ENCODE measurements at places on chromosomes 13 and 19.

GRCh38 chr19:44356383-44357111, at the start of gene ZNF112:
TSS of gene ZNF112 (minus strand) at chr19:44356680. CDS start at chr19:44340539, 16,141 bp downstream.
- no peak for DNase-seq

- DNase-seq = no peak
Observed at GRCh38 chr13:76438050-76438449, 448.2 kb downstream of the KCTD12 start.

DNA sequence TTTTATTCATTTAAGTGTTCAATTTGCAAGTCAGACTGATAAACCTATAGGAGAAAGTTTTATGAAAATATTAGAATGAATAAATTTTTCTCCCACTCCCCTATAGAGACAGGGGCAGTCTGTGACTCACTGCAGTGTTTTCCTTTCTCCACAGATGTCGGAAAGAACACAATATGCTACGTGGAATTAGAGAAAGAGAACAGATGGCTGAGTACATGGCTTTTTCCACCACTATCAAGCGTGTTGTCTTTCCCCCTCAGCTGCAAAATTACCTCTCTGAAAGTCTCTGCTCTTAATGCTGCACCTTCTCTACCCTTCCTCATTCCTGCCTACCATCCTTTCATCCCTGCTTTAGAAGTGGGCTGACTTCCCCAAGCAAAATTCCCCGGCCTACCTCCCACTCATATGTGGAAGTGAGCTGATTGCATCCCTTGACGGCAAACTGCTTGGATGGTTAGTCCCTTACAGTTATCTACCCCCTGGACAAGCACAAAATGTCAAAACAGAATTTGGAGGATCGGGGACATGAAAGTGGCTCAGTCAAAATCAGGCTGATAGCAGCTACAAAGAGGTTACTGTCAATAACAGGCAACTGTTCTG, 30.0 kb downstream of the FLT1 start:
- DNase-seq = no peak

GRCh38 chr13:50905256-50905655, 4.3 kb upstream of the RNASEH2B start:
- no peak for DNase-seq

DNA sequence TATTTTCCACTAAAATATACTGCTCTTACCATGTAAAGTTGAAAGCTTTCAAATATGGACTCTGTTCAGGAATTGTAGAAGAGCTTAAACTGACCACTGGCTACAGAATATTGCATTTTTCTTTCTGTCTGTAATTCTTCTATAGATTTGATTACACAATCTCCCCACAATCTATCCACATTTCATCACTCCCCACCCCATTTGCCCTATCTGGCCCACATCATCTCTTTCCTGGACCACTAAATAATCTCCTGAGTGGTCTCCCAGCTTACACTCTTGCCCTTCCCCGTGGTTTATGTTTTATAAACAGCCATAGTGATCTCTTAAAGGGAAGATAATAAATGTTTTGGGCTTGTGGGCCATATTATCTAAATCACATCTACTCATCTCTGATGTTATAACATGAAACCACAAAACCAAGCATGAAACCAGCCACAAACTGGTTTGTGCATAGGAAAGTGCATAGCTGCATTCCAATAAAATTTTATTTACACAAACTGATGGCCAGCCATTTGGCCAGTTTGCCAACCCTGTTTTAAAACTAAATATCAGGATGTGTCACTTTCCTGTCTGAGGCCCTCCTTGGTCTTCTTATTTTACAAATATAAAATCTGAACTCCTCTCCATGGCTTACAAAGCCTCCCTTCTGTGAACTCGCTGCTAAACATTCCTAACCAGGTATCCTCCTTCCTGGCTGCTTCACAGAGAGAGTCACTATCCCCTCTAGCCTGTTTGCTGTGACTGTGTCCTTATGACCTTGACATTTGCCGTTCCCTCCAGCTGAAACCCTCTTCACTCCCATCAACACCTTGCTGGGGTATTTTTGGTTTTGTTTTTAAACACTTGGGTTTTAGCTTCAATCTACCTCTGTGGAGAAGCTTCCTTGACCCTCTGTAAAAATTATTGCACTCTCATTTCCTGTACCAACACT, 500.9 kb downstream of the GPC6 start:
- no peak for DNase-seq

- no peak for DNase-seq
Observed at GRCh38 chr19:50162988-50163387, at the start of gene IZUMO2. TSS of gene IZUMO2 (minus strand) at chr19:50163281. CDS start at chr19:50163194, 87 bp downstream.

DNA sequence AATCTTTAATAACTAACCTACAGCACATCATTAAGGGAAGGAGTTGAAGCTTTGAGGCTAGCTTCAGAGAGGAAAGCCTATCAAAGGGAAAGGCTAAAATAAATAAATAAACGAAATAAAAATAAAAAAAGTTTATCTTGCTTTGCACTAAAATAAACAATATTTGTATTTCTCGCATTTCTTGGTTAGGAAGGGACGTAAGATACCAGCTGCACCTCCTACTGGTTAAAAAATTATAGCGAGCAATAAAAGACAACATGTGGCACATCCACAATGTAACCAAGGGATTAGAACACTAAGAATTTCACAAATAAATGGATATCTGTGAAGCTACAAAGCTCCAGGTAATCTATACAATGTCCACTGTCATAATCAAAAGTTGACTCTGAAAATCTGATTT, 194.5 kb downstream of the DACH1 start:
- no peak for DNase-seq

DNA sequence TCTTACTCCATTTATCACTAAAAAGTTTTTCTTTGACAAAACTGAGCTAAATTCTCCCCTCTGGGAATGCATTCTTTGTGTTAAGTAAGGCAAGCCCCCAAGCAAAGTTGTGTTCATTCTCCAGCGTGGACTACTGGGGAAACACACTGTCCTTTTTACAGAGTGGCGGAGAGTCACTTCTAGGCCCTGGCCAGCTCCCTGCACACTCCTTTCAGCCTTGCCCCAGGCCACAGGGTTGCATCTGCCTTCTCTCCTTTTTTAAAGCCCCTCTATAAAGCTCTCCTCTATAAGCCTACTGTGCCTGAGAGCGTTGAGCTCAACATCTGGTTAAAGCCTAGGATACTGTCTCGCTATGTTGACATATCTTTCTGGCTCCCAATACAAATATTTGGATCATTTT, 803.4 kb downstream of the PCDH17 start:
- DNase-seq = no peak

DNA sequence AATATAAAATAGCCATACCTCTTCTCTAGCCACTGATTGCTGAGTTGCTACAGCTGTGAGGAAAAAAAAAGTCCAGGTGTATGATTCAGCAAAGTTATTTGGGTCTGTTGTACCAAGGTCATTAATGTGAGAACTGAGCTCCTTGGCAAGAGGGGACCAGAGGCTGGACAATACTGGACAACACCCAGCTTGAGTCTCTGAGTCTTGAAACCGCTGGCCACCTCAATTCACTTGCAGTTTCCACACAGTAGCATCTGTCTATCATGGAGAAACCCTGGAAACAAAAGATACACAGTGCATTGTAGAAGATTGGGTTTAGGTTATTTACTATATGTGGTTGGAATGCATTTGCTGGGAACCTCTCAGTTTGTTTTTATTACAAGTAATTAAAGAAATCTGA, 60.4 kb downstream of the WDFY2 start:
- DNase-seq = peak; percentile 60

DNA sequence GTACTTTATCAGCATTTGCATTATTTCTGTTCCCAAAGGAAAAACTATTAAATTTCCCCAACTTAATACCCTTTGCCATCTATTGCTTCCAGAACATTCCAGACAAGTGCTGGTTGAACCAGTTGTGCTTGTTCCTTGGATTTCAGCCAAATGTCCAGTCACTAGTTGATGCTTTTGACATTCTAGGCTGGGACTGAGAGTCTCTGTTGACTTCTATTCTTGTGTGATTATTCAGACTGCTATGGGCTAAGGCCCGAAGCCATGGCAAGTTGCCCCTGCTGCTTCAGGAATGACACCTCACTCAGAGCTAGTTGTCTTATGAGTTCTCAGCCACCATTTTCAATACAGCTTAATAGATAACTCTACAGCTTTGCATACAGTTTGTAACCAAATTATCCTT, 458.1 kb upstream of the ARGLU1 start:
- no peak for DNase-seq

DNA sequence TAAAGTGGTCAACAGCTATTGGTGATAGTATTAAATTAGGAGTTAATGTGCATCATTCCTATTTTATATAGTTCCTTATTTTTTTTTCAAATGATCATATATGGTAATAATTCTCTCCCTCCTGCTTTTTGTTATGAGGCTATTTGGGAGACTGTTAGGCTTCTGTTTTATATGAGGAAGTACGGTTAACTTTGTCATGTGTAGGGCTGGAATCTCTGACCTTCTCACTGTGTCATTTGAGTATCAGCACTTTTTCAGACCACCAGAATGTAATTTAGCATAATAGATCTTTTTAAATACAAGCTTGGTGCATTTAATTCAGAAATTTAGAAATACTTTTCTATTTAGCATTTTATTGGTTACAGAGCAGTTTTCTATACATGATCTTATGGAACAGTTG, 7.7 kb downstream of the DGKH start:
- no peak for DNase-seq

DNA sequence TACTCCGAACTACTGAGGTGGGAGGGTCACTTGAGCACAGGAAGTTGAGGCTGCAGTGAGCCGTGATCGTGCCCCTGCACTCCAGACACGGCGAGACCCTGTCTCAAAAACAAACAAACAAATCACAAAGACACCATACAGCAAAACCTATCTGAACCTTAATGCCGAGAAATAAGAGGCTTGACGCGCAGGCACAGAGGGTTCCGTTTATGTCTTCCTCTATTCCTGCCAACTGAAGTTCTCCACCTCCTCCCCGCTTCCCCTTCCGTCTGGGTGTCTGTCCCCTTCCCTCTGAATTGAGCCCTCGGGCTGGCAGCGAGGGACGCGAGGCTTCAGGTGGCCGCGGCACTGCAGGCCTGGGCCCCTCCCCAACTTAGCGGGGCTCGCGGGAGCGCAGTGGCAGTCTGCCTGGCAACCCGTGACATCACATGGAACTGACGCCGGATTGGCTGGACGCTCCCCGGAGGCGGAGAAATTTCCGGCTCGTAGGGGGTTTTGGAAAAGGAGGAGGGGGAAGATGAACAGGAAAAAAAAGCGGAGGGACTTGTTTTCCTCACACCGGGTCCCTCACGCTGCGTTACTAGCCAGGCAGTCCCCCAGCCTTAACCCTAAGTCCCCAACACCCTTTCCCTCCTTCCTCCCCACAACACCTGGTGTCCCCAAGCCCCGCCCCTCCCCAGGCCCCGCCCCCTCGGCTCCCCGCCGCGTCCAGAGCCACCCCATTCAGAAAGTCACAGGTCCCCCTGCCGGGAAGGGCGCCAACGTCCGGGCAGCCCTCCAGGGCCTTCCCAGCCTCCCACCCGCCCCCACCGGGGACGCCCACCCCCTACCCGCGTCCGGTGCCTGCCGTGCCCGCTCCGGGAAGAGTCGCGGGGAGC, 1.1 kb upstream of the MYBPC2 start:
- peak; percentile 68 for DNase-seq

GRCh38 chr13:73198991-73199411, 140.2 kb downstream of the KLF5 start:
- DNase-seq = no peak

- peak; percentile 97 for DNase-seq
Observed at GRCh38 chr19:566403-566802, 6.0 kb upstream of the BSG start.

DNA sequence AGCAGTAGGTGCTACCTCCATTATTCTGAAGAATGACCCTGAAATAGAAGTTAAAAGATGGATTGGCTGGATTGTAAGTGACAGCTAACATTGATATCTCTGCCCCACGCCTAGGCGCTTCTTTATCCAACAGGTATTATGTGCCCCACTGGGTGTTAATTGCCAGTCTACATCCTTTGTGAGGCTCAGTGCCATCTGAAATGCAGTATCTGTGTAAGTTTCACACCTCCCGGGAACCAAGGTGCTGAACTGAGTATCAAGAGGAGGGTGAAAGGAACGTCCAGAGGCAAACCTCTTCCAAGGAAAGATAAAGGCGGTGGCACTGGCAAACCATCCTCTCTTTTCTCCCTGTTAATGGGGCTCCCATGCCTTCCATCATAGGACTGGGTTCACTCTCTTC, 181.1 kb upstream of the UBL3 start:
- DNase-seq = no peak

- peak; percentile 88 for DNase-seq
Observed at GRCh38 chr13:26785838-26786630, 25.4 kb upstream of the GPR12 start.

- no peak for DNase-seq
Observed at GRCh38 chr13:98577836-98578285, 954 bp upstream of the STK24 start.

GRCh38 chr19:11541238-11541637, 2.6 kb downstream of the CNN1 start:
- DNase-seq = no peak

DNA sequence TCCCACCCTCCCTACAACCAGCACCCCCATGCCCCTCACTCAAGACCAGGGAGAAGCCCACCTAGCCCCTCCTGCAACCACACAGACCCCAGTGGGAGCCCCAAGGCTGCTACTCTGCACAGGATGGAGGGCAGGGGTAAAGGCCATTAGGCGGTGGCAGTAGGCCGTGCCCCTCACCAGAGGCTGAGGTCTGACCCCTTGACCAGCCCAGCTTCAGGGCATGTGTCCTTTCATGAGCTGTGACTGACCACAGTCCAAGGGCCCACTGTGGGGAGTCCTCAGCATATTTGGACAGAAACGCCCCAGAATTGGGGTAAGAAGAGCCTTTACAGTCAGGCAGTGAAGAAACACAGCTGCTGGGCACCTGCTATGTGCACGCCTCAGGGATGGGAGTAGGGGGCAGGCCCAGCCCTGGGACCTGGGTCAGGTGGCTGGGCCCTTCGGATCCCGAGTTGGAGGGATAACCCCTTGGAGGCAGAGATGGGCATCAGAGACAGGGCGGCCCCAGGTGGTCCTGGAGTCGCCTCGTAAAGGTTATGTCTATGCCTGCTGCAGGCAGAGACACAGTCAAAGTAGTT, 1.7 kb upstream of the RPS5 start:
- no peak for DNase-seq

GRCh38 chr13:40895227-40896184, 106.1 kb downstream of the SLC25A15 start:
- DNase-seq = no peak

DNA sequence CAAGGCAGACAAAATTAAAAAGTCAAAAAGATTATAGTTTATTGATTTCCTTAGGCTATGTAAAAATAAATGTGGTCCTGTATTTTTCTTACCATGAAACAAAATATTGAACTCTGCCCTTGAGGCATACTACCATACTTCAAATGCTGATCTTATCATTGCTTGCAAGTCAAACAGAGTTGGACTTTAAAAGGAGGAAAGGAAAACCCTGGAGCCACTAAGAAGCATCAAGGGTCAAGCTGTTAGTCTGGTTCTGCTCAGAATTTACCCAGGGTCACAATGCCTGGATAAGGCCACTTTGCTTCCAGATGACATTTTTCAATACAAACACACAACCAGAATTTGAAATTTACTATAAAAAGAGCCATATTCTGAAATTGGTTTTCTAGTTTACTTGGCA, 2.2 kb upstream of the FREM2 start:
- no peak for DNase-seq

- no peak for DNase-seq
Observed at GRCh38 chr13:32134241-32135055, 102.9 kb downstream of the FRY start.
